Activated CD8-positive, alpha-beta memory T cell treated with anti-CD3 and anti-CD28 coated beads for 36 hours (primary cell): ENCODE measurements at places on chromosomes 13 and 19. TPM values are rescaled to one million over a fixed set of nuclear protein-coding genes. Genes with fewer than 3 reads are reported as not detected.

PRRG2 gene
- 1.1 TPM for total RNA-seq

ZNF556 gene
- total RNA-seq: not detected

USHBP1 gene
- total RNA-seq: 0.06 TPM

VASP gene
- 193 TPM for total RNA-seq

B3GNT8 gene
- total RNA-seq: 0.36 TPM
